GM23248 (cell line): ENCODE measurements at places on chromosomes 3 and 15. TPM values are rescaled to one million over a fixed set of nuclear protein-coding genes. Genes with fewer than 3 reads are reported as not detected.

DNA sequence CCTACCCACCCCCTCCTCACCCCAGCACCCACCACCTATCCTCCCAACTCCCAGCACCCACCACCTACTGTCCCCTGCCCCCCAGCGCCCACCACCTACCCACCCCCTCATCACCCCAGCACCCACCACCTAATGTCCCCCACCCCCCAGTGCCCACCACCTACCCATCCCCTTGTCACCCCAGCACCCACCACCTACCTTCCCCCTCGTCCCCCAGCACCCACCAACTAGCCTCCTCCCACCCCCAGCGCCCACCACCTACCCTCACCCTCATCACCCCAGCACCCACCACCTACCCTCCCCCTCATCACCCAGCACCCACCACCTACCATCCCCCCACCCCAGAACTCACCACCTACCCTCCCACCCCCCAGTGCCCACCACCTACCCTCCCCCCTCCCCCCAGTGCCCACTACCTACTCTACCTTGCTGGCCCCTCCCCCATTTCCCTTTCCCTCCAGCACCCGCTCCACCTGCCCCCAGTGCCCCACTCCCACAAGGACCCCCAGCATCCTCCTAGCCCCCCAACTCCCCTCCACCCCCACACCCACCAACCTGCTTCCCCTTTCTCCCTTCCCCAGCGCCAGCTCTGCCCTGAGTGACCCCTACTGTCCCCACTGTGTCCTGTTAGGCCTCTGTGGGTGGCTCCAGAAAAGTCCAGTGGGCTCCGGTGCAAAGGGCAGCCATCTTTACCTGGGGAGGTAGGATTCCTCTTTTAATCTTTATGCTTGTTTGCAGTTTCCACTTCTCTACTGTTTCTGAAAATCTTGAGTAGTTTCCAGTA lies 1.2 kb downstream of the UROC1 start:
- DNase-seq = no peak
- H3K4me1 ChIP-seq = 0 out of 2 replicates have a peak, but pooled peaks cover 4% of the 10 kb centered on the region
- H3K36me3 ChIP-seq = no peaks in the 10 kb centered on the region
- H3K27ac ChIP-seq = no peak overlapping the region
- 0 out of 2 replicates have a peak, but pooled peaks cover 8% of the 10 kb centered on the region for H3K27me3 ChIP-seq
- H3K4me3 ChIP-seq = no peak overlapping the region

GRCh38 chr15:58608711-58609110 lies 140.8 kb downstream of the ADAM10 start:
- H3K4me3 ChIP-seq = peak overlapping the region; percentile 42
- peaks cover 18% of the 10 kb centered on the region for H3K4me1 ChIP-seq
- peak; percentile 19 for DNase-seq
- peak overlapping the region; percentile 31 for H3K27ac ChIP-seq

SI gene
- total RNA-seq = not detected in 2 replicates

- no peak overlapping the region for H3K27ac ChIP-seq
- no peaks in the 10 kb centered on the region for H3K27me3 ChIP-seq
- no peaks in the 10 kb centered on the region for H3K4me1 ChIP-seq
- DNase-seq = no peak
- H3K36me3 ChIP-seq = no peaks in the 10 kb centered on the region
- no peak overlapping the region for H3K4me3 ChIP-seq
These were observed 27.8 kb downstream of the IL5RA start for GRCh38 chr3:3082234-3082924.

GRCh38 chr3:189288348-189289235 lies 116.8 kb downstream of the TPRG1 start:
- no peaks in the 10 kb centered on the region for H3K27me3 ChIP-seq
- no peaks in the 10 kb centered on the region for H3K36me3 ChIP-seq
- no peak overlapping the region for H3K4me3 ChIP-seq
- no peaks in the 10 kb centered on the region for H3K4me1 ChIP-seq
- no peak overlapping the region for H3K27ac ChIP-seq

DNA sequence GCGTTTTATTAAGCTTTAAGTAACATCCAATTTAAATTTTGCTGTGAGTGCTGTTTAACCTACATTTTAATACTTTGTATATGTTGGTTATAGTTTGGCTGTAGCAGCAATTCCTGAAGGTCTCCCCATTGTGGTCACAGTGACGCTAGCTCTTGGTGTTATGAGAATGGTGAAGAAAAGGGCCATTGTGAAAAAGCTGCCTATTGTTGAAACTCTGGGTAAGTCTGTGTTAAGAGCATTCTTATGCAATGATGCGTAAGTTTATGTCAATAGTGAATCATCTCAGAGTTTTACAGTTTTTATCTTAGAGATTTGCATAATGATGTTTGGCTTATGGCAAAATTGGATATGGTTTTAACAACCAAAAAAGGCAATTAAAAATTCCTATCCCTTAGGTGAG lies 62.7 kb downstream of the ASTE1 start:
- H3K27me3 ChIP-seq = no peaks in the 10 kb centered on the region
- DNase-seq = peak; percentile 95
- peak overlapping the region; percentile 23; the same call in 1 of the 2 replicates for H3K4me3 ChIP-seq
- H3K27ac ChIP-seq = peak overlapping the region; percentile 95

- no peak overlapping the region for H3K4me3 ChIP-seq
- no peak overlapping the region for H3K27ac ChIP-seq
- H3K27me3 ChIP-seq = no peaks in the 10 kb centered on the region; the same call in 1 of the 2 replicates
- no peaks in the 10 kb centered on the region for H3K36me3 ChIP-seq
These were observed 8.8 kb downstream of the NUP210 start for GRCh38 chr3:13411186-13411860.

ZNF280D gene
- 23.3 and 24.6 TPM in 2 replicates for total RNA-seq

- no peak for DNase-seq
- no peak overlapping the region for H3K4me3 ChIP-seq
- no peaks in the 10 kb centered on the region for H3K4me1 ChIP-seq
- no peak overlapping the region for H3K27ac ChIP-seq
- no peaks in the 10 kb centered on the region for H3K36me3 ChIP-seq
- peaks cover 14% of the 10 kb centered on the region for H3K27me3 ChIP-seq
These were observed 43.5 kb upstream of the STXBP5L start for GRCh38 chr3:120864541-120864940.

DNA sequence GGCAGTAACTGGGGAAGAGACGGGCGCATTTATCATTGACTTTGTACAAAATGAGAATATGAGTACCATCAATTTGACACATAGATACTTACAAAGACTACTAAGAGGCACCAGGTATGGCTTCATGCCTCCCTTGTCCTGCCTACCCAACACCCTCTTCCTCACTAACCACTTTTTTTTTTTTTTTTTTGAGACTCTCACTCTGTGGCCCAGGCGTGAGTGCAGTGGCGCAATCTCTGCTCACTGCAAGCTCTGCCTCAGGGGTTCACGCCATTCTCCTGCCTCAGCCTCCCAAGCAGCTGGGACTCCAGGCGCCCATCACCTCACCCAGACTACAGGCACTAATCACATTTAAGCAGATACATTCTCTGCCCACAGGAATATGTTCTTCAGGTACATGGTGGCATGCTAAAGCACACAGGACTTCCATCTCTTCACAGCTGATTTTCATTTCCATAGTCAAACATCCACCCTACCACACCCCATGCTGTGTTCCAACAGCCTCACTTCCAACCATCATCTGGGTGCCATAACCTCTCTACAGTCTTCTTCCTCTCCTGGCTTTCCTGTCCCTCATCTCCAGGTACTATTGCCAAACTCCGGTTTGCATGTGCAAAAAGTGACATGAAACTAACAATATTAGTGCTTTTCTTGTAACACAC lies 41.7 kb downstream of the RAB27A start:
- peaks cover 9% of the 10 kb centered on the region for H3K4me1 ChIP-seq
- H3K4me3 ChIP-seq = no peak overlapping the region
- no peak overlapping the region for H3K27ac ChIP-seq
- H3K27me3 ChIP-seq = no peaks in the 10 kb centered on the region
- DNase-seq = no peak

SST gene
- total RNA-seq = 1.6 TPM in 1 of 2 replicates, not detected in the other

DNA sequence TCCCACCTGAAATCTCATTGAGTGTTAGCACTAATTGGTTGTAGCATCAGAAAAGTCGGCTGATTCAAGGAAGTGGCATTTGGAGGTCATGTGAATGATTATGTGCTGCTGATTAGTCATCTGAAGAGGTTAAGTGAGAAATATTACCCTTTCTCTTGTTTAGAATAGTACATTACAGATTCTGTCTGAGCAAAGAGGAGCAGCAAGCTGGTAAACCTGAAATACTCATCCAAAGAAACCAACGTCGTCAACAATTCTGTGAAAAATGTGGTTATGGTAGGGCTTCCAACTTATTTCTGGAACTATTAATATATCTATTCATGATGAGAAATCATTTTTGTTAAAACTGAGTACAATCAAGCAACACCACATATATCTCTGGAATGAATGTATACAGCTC lies 1024.9 kb downstream of the TUSC7 start:
- H3K4me1 ChIP-seq = peaks cover 34% of the 10 kb centered on the region
- DNase-seq = peak; percentile 78
- no peaks in the 10 kb centered on the region for H3K36me3 ChIP-seq
- H3K4me3 ChIP-seq = 0 out of 2 replicates have a peak overlapping the region, but pooled peaks have one; percentile 33
- H3K27me3 ChIP-seq = no peaks in the 10 kb centered on the region

DNA sequence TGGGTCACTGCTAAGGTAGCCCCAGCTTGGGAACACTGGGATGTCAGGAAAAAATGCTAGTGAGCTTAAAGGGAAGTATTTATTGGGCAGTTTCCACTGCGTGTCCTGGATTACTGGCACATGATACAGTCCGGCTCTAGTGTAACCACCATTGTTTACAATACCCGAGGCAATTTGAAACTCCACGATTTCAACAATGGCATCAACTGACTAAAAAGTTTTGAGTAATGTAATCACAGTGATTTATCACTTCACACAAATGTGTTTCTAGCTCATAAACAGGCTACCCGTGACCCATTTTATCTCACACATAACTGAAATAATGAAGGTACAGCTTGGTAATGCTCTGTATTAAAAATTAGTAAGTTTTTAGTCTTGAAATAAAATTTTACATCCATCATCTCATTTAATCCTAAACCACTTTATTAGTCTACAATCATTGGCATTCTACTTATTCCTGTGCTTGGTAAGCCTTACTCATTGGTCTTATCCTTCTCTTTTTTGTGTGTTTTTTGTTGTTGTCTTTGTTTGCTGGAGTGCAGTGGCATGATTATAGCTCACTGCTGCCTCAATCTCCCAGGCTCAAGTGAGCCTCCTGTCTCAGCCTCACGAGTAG lies 7.6 kb downstream of the ZMAT3 start:
- H3K27ac ChIP-seq = no peak overlapping the region
- H3K36me3 ChIP-seq = peaks cover 33% of the 10 kb centered on the region
- H3K27me3 ChIP-seq = no peaks in the 10 kb centered on the region

- peaks cover 29% of the 10 kb centered on the region for H3K4me1 ChIP-seq
- H3K27me3 ChIP-seq = no peaks in the 10 kb centered on the region
- peak overlapping the region; percentile 43 for H3K27ac ChIP-seq
- H3K4me3 ChIP-seq = no peak overlapping the region
- peak; percentile 55 for DNase-seq
These were observed 36.3 kb downstream of the DUT start for GRCh38 chr15:48367483-48367882.

GRCh38 chr3:115098354-115099073 lies 48.6 kb downstream of the ZBTB20 start:
- H3K36me3 ChIP-seq = no peaks in the 10 kb centered on the region
- no peak for DNase-seq
- H3K27ac ChIP-seq = no peak overlapping the region; the same call in 1 of the 2 replicates
- H3K4me3 ChIP-seq = peak overlapping the region; percentile 71; the same call in 1 of the 2 replicates
- no peaks in the 10 kb centered on the region for H3K27me3 ChIP-seq

DNA sequence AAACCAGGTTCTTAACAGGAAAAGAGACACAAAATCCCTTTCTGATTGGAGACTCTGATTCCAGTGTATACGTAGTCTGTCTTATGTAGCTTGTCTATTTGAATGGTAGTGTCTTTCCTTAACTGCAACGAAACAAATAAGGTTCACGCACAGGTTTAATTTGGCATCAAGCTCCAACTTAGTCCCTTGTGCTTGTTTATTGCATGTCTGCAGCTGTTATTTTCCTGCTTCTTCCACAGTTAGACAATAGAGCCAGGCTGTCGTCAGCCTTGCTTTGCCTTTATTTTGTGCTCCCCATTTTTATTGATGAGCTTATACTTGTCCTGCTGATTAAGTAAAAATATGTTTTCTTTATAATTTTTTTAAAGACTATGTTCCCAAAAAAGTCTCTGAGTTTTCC lies 152.7 kb upstream of the CDIN1 start:
- H3K4me1 ChIP-seq = peaks cover 44% of the 10 kb centered on the region
- no peak overlapping the region for H3K4me3 ChIP-seq
- H3K27ac ChIP-seq = no peak overlapping the region
- no peak for DNase-seq
- no peaks in the 10 kb centered on the region for H3K27me3 ChIP-seq

GRCh38 chr15:25469377-25469776 lies 30.6 kb upstream of the UBE3A start:
- no peak overlapping the region for H3K27ac ChIP-seq
- H3K4me3 ChIP-seq = no peak overlapping the region
- no peaks in the 10 kb centered on the region for H3K36me3 ChIP-seq
- no peaks in the 10 kb centered on the region for H3K27me3 ChIP-seq
- no peaks in the 10 kb centered on the region for H3K4me1 ChIP-seq

PRRT3 gene
- total RNA-seq = 2.9 and 7.5 TPM in 2 replicates

GRCh38 chr15:19899021-19899824 lies 642.4 kb downstream of the GOLGA6L6 start:
- no peak for DNase-seq
- no peaks in the 10 kb centered on the region for H3K27me3 ChIP-seq
- H3K36me3 ChIP-seq = no peaks in the 10 kb centered on the region
- H3K4me1 ChIP-seq = no peaks in the 10 kb centered on the region

GRCh38 chr3:50658416-50658815 lies 16.3 kb upstream of the DOCK3 start:
- no peak overlapping the region for H3K4me3 ChIP-seq
- peak overlapping the region; percentile 46 for H3K27ac ChIP-seq
- H3K27me3 ChIP-seq = no peaks in the 10 kb centered on the region
- H3K36me3 ChIP-seq = no peaks in the 10 kb centered on the region

XIRP1 gene
- total RNA-seq = not detected in 2 replicates

- H3K27ac ChIP-seq = no peak overlapping the region
- peak; percentile 65 for DNase-seq
- no peaks in the 10 kb centered on the region for H3K27me3 ChIP-seq
These were observed 401 bp downstream of the ZSCAN29 start for GRCh38 chr15:43370310-43370974.

DNA sequence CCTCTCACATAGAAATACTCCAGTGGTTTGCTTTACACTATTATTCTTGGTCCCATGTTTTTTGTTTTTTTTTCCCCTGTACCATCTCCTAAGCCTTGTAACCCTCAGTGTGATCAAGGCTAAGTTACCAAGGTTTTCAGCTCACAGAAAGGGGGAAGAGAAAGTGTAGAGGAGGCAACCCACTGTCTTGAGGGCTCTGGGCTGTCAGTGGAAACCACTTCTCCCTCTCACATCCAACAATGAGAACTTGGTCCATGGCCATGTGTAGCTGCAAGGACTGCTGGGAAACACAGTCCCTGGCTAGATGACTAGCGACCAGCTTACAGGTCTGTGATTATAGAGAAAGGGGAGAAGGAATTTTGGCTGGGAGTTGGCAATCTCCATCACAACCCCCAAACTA lies 30.3 kb downstream of the GPD1L start:
- no peaks in the 10 kb centered on the region for H3K27me3 ChIP-seq
- H3K4me3 ChIP-seq = no peak overlapping the region
- no peak overlapping the region for H3K27ac ChIP-seq

RAD51 gene
- 5.1 and 7.1 TPM in 2 replicates for total RNA-seq
